ENCODE measurements at places on chromosomes 11 and 22.

GRCh38 chr11:28983780-28984179, 875.6 kb downstream of the METTL15 start:
- DNase-seq: no peak

- no peak for DNase-seq
Observed at GRCh38 chr11:2207212-2207611, 35.6 kb upstream of the TH start.

GRCh38 chr11:84671325-84671999, 955.7 kb downstream of the DLG2 start:
- DNase-seq: no peak

DNA sequence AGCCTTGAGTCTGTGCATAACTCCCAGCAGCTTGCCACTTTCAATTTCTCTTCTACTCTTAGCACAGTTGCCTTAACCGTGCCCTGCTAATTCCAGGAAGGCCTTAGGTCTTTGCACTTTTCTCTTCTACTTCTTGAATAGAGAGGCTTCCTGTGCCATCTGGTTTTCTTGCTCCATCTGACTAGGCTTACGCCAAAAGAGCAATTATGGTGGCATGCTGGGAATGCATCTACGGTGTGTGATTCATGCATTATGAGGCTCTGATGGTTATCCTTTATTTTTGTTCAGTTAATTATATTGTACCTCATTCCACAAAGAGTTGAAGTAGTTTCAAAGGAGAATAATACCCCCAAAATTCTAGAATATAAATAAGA, 29.4 kb downstream of the SIK2 start:
- no peak for DNase-seq

DNA sequence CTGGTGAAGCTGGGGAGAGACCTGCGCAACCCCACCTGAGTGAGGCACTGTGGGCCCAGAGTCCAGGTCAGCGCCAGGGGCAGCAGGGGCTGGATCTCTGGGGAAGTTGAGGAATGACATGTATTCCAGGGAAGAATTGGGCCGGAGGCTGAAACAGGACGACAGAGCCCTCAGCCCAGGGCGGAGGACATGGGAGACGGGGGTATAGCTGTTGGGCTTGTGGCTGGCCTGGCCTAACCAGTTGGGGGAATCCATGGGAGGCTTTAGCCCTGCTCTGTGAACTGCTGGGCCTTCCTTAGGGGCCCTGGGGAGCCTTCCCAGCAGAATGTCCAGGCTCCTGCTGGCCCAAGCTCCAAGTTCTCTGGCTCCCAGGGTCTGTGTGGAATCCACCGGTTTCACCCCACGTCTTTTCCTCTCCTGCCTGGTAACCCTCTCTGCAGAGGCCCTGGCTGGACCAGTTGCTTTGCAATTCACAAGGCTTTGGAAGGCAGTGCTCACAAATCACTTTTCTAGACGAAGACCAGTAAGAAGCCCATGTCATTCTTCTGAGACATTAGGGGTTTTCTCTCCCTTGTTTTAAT, 50.4 kb upstream of the KCNQ1OT1 start:
- DNase-seq: no peak

DNA sequence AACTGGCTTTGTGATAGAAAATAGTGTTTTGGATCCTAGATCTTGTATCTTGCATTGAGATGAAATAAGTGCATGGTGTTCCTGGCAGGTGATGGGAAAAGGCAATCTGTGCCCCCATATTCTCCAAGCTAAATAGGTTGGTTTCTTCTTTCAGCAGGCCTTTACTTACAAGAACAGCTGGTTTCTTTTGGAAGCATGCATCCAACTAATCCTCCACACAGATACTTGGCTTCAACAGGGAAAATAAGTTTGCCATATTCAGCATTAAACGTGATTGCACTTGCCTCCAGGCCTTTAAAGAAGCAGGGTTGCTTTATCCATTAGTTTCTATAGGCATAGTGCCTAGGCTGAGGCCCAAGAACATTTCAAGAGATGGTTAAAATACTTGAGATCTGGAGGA, 59.9 kb downstream of the APIP start:
- no peak for DNase-seq

DNA sequence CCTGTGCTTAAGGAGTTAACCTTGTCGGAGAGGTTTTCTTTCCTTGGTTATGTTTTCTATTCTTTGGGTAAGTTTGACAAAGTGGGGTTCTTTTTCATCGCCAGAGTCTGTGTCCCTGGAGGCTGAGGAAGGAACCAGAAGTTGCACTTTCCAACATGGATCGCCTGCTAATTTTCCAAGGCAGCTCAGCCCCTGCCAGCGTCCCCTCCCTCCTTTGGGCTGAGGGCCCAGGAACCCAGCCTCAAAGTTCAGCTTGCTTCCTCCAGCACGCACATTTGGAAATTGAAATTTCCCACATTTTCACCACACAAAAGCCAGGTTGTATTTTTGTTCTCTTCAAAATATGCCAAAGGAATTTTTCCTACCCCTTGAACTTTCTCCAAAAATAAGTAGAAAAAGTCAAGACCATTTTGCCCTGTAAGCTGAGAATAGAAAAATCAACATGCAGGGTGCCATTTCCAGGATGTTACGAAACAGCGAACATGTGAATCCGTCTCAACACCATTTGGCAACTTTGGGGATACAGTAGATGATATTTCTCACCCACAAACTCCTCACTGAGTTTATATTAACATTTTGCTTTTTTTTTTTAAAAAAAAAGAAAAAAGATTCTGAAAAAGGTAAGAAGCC, 343.5 kb downstream of the TENM4 start:
- DNase-seq: peak; percentile 83

- no peak for DNase-seq
Observed at GRCh38 chr22:29187831-29188230, 17.9 kb upstream of the EMID1 start.

GRCh38 chr11:71248656-71249055, 3.7 kb downstream of the SHANK2 start:
- DNase-seq: no peak

DNA sequence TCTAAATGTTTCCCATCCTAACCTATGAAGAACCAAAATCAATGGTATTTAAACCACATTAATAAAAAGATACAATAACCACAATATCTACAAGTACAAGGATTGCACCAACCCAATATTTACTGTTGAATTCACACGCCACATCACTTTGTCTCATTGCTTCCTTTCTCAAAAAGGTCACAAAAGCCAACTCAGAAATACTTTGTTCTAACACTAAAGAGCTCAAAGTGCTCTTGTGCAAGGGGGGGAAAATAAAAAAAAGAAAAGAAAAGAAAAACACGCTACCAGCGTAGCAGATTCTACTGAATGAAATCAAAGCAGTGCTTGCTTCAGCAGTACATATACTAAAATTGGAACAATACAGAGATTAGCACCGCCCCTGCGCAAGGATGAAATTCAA, 10.5 kb upstream of the ARHGAP32 start:
- no peak for DNase-seq

- no peak for DNase-seq
Observed at GRCh38 chr22:44438481-44439131, 59.4 kb downstream of the RTL6 start.

GRCh38 chr11:110077831-110078325, 15.3 kb upstream of the ZC3H12C start:
- no peak for DNase-seq

DNA sequence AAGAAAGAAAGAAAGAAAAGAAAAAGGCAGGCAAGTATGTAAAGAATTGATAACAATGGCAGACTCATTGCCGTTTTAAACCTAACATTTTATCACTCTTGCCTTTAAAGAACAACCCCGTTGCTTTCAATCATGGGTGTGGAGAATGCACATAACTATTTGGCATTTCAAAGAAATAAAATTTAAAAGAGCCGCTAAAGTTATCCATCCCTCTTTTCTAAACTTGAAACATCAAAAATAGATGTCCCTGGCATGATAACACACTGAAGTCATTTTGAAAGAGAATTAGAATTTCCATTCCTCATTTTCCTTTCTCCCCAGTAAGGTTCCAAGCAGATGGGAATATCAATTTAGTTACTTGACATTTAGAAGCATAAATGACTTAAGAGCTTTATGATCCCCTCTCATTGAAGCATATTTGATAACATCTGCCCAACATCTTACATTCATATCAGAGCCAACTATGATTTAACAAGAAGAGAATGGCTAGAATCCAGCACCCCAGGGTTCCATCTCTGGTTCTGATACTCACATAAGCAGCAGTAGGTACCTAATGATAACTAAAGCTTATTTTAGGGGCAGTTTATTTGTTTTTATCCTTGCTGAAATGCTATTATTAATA, 529.6 kb upstream of the LRRC4C start:
- no peak for DNase-seq

DNA sequence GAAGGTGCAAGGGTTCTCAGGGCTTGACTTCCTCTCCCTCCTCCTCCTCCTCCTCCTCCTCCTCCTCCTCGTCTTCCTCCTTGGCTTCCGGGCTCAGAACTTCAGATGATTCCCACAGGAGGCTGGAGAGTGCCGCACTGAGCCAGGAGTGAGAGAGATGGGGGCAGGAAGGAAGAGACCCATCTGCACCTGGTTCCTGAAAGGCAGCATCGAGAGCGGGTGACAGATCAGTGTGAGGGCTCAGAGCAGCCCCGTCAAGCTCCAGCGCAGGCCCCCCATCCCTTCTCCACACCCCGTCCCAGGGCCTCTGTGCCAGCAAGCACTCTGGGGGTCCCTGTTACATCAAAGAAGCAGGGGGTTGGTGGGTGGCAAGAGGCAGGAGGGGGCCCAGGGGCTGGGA, 51.5 kb downstream of the ELFN2 start:
- DNase-seq: no peak

DNA sequence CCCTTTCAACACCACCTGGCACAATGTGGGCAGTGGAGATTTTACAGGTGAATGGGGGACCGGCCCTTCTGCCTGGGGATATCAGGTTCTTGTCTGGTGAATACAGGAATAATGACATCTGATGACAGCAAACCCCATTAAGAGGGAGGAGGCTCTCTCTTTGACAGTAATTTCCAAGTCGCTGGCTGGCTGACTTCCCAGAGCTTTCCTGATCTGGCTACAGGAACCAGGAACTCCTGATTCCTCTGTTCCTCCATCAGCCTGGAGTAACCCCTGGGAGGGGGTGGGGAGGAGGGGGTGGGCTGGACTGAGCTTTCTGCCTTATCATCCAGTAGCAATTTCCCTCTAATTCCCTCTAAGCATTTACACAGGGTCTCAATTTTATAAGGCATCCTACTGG, 3.7 kb upstream of the MIEF1 start:
- no peak for DNase-seq

DNA sequence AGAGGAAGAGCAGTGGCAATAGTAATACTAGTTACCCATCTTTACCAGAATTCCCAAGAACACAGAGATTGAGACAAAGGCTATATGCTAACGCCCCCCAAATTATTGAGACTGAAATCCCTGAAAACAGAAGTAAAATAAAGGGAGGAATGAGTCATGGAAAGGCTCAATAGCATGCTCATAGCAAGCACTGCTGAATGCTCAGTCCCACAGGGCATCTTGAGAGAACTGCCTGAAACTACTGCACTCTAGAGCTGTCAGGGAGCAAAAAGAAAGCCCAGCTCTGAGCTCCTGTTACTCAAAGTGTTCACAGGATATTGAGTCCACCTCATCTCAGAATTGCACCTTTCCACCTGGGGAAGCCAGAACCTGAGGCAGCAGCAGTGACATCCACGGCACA, 44.1 kb upstream of the FIBIN start:
- no peak for DNase-seq

- DNase-seq: no peak
Observed at GRCh38 chr11:20070459-20070858, 89.8 kb downstream of the DBX1 start.

GRCh38 chr11:12140186-12140793, 29.9 kb downstream of the MICAL2 start:
- no peak for DNase-seq

- DNase-seq: no peak
Observed at GRCh38 chr22:40204321-40205116, 26.8 kb downstream of the TNRC6B start.

GRCh38 chr11:77074626-77075221, 8.0 kb downstream of the CAPN5 start:
- peak; percentile 30 for DNase-seq

DNA sequence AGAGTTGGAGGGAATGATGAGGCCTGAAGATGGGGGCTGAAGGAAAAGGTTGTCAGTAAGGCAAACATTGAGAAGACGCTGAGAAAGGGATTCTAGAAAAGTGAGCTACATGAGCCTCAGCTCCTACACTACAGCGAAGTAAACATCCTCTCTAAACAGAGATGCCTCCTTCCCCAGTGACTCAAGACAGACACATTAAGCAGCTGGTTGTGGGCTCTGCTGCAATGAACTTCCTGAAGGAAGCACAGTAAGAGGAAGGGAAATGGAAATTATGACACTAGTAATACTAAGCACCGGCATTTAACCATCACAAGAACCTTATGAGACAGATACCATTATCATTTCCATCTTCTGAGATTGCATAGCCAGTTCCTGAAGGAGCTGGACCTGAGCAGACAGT, 190.5 kb downstream of the C11orf87 start:
- no peak for DNase-seq

GRCh38 chr11:35496416-35496815, 29.0 kb downstream of the PAMR1 start:
- DNase-seq: no peak

- no peak for DNase-seq
Observed at GRCh38 chr11:124536520-124536919, 6.9 kb downstream of the OR8B12 start.

DNA sequence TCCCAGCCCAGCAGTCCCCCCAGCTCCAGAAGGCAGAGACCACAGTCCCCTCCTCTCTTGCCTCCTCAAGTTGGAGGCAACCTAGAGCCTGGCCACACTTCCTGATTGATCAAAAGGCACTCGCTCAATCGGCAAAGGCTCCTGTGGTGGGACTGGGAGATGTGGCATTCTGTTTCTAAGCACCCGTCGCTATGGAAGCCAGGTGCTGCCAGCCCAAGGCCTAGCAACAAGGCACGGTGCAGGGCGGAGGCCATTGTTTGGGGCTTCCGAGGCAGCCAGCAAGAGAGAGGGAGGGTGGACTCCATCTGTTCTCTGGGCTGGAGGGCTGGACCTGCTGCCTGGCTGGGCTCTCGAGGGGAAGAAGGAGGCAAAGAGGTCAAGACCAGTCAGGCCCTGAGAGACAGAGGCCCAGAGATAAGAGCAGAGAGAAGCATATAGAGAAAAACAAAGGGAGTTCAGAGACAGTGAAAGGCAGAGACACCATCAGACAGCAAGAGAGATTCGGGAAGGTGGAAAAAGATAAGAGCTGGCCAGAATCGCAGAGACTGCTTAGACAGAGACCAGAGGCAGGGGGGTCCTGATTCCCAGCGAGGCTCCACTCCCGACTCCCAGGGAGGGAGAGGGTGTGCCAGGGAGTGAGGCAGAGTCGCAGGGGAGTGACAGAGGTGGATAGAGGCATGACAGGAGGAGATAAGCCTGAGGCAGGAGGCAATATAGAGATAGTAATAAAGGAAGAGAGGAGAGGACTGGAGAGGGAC, 21.2 kb downstream of the PDE2A start:
- DNase-seq: no peak
